ENCODE measurements at places on chromosomes 13 and 19.
A peak's percentile ranks its signal among the peaks of the same experiment; 100 is the strongest.

GRCh38 chr13:30673669-30674521 is 56.2 kb downstream of the USPL1 start:
- H3K4me1 ChIP-seq = peaks cover 7% of the 10 kb centered on the region
- H3K36me3 ChIP-seq = no peaks in the 10 kb centered on the region
- peak overlapping the region; percentile 74 for H3K4me3 ChIP-seq
- no peaks in the 10 kb centered on the region for H3K27me3 ChIP-seq
- H3K27ac ChIP-seq = peak overlapping the region; percentile 20

DNA sequence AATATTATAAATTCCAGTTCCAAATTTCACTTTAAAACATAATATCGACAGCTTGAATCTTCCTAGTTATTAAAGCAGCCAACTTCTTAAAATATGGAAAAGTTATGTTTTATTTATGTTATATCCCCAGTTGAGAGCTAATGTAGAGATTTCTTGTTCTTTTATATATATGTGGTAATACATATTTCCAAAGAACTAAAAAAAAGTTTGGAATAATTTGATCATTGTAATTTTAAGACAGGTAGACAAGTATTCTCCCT is 781 bp upstream of the TBC1D4 start:
- H3K27me3 ChIP-seq = no peaks in the 10 kb centered on the region
- no peak overlapping the region for H3K27ac ChIP-seq
- no peak overlapping the region for H3K4me3 ChIP-seq
- DNase-seq = no peak
- no peaks in the 10 kb centered on the region for H3K36me3 ChIP-seq

DNA sequence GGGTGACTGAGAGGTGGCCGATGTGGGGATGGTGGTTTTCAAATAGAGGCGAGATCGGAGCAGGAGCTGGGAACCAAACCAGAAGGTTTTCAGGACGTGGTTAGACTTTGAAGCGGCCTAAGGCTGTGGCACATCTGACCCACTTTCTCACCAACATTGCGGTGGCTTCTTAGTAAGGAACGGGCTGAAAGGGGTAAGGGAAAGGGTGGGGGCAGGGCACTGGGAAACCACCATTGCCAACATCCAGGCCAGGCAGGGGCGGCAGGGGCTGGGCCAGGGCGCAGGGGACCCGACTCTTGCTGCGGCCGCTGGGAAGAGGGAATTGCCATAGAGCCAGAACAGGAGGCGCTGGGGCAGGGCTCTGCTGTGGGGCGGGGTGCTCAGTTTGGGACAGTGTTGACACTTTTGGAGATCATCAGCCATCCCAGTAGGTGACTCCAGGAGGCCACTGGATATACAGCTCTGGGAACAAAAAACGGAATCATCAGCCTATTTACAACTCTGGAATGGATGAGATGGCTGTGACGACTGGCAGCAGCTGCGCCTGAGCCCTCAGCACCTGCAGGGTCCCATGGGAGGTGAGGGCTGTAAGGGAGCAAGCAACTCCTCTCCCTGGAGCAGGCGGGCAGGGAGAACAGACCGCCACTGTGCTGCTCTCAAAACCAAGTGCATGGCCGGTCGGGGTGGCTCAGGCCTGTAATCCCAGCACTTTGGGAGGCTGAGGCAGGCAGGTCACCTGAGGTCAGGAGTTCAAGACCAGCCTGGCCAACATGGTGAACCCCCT is 52.2 kb downstream of the IRS2 start:
- H3K4me1 ChIP-seq = peaks cover 9% of the 10 kb centered on the region
- no peaks in the 10 kb centered on the region for H3K27me3 ChIP-seq
- no peaks in the 10 kb centered on the region for H3K36me3 ChIP-seq
- H3K27ac ChIP-seq = no peak overlapping the region

- no peaks in the 10 kb centered on the region for H3K4me1 ChIP-seq
- no peak overlapping the region for H3K4me3 ChIP-seq
- no peaks in the 10 kb centered on the region for H3K36me3 ChIP-seq
- no peak overlapping the region for H3K27ac ChIP-seq
- peak; percentile 36 for DNase-seq
- no peaks in the 10 kb centered on the region for H3K27me3 ChIP-seq
Observed at GRCh38 chr19:29858000-29858596, 46.3 kb downstream of the CCNE1 start.

DNA sequence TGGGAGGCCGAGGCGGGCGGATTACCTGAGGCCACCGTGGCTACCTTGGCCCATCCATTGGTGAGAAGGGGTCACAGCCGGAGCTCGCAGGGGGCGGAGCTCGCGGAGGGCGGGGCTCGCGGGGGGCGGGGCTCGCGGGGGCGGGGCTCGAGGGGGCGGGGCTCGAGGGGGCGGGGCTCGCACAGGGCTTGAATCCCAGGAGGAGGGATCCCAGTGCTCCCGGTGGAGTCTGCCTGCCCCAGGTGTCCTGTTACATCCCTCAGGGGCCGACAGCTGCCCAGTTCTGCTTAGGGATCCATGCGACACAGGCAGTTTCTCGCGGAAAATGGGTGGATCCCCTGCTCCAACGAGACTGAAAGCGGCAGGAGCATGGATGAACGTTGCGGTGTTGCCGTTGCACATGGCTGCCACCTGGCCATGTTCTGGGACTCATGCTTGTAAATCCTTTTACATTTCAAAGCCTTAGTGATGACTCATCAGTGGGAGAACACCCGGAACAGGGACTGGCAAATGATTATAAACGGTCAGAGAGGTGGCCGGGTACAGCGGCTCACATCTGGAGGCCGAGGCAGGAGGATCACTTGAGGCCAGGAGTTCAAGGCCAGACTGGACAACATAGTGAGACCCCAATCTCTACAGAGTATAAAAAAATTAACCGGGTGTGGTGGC is 25.1 kb downstream of the TMPRSS9 start:
- no peak overlapping the region for H3K4me3 ChIP-seq
- no peaks in the 10 kb centered on the region for H3K4me1 ChIP-seq
- no peak overlapping the region for H3K27ac ChIP-seq
- no peaks in the 10 kb centered on the region for H3K27me3 ChIP-seq
- no peaks in the 10 kb centered on the region for H3K36me3 ChIP-seq

Data from CD4-positive, alpha-beta memory T cell (primary cell).